Stimulated activated CD4-positive, alpha-beta T cell treated with anti-CD3 and anti-CD28 coated beads, Interleukin-1b, Interleukin-23, amount 100 ng/mL, for 24 hours (primary cell): ENCODE measurements at places on chromosomes 3 and 15.

- no peak for DNase-seq
Observed at GRCh38 chr3:112233083-112233482, 60.9 kb downstream of the SLC9C1 start.

DNA sequence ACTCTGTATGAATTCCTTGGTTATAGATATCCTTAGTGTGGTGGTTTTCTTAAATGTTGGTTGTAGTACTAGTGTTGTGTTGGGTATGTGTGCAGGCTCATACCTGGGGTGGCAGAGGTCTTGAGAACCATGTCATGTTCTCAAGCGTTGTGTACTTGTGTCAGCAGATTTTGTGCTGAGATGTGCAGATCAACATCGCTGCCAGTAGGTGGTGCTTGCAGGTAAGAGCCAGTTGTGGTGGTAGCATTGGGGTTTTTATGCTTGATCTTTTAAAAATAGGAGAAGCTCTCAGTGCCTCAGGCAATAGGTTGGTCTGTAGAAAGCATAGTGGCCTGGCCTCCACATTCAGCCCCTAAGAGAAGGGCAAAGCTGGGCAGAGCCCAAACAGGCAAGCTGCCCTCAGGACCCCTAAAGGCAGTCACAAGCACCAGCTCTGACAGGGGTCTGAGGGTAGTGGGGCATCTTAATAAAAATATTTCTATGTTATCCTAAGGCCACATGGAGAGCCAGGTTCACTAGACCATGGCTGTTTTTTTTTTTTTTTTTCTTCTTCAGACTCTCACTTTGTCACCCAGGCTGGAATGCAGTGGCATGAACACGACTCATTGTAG lies 164.0 kb downstream of the IL20RB start:
- no peak for DNase-seq

DNA sequence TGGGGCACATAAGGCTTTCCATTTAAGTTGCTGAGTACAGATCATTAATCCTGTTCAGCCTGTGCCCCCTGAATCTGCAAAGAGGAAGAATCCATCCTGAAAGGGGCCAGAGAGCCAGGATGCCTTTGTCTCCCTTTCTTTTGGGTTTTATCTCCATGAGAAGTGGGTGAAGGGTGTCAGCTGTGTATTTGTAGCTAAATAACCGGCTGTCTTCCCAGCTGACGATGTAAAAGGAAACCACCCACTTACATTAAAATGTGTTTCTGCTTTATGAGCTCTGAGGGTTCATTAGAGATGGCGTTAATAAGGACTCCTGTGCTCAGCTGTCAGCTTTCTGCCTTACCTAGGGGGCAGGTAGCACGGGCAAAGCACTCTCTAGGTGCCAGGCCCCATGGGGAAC lies 83.4 kb downstream of the SLCO3A1 start:
- DNase-seq = no peak

DNA sequence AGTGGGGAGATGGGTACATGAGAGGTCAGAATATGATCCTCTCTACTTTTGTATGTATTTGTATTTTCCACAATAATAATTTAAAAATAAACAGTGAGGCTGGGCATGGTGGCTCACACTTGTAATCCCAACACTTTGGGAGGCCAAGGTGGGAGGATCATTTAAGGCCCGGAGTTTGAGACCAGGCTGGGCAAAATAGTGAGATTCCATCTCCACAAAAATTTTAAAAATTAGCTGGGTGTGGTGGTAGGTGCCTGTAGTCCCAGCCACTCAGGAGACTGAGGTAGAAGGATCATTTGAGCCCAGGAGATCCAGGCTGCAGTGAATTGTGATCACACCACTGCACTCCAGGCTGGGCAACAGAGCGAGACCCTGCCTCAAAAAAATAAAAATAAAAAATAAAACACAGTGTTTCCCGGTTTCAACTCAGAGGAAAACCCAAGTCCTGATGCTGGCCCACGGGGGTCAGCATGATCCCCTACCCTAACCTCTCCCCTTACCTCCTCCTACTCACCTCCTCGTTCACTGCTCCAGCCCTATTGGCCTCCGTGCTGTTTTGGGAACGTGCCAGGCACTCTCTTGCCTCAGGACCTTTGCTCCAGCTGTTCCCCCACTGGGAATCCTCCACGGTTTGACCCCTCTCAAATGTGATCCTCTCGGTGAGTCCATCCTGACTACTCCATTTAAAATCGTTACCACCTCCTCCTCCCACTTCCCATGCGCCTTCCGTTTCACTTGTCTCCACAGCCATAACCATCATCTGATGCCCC lies 2.9 kb upstream of the KLHL40 start:
- DNase-seq = no peak

DNA sequence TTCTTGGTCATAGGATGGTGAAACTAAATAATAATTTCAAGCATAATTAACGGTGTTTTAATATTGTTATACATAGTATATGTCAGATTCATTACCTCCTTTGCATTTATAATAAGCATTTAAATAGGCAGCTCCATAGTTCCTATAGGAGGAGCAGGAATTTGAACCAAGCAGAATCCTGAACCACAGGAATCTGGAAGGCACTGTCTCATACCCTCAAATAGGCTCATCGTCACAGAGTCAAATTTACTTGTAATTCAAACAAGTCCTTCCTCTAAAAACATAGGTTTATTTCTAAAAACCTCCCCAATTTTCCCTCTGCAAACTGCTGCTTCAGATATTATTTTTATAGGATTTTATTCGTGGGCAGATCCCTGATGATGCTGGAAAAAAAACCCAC lies 376.3 kb upstream of the ARHGEF26 start:
- no peak for DNase-seq

GRCh38 chr3:189383630-189384029 lies 211.9 kb downstream of the TPRG1 start:
- DNase-seq = no peak

- DNase-seq = no peak
Observed at GRCh38 chr3:127226946-127227842, 34.3 kb downstream of the PRR23E start.

- DNase-seq = no peak
Observed at GRCh38 chr3:10396931-10397330, 76.0 kb upstream of the SEC13 start.

GRCh38 chr3:150296123-150296735 lies 111.9 kb upstream of the TSC22D2 start:
- no peak for DNase-seq

DNA sequence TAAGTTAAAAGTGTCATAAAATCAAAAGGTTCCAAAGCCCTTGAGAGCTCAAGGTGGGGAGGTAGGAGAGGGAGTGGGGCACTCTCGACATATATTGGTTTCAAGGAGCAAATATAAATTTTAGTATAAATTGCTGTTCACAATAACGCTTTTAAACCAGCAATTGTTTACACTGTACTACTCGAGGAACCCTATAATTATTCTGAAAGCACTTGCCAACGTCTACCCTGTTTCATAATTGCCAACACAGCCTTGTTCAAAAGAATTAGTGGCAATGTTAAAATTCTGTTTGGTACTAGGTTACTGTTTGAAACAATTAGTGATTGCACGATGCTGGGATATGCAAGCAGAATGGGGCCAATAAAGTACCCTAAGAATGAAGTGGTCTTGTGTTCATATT lies 76.3 kb upstream of the ICE2 start:
- DNase-seq = no peak

DNA sequence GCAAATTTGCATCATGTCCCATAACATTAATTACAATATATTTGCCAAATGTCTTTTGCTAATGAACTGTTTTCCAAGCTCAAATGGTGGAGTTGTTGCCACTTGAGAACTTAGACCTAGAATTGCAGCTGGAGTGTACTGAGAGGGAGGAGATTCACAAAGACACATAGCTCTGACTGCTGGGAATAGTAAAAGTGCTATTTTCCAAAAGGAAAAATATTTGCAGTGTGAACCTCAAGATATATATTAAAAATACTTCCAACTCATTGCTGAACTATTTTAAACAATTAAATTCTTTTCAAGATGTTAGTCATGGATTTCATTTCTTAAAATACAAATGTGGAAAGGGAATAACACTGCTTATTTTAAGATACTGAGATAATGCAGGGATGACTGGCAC lies 666.8 kb upstream of the ARPP21 start:
- DNase-seq = no peak

- DNase-seq = no peak
Observed at GRCh38 chr3:55244247-55244646, 242.9 kb downstream of the WNT5A start.

- no peak for DNase-seq
Observed at GRCh38 chr3:141796889-141797781, 33.9 kb downstream of the GRK7 start.

GRCh38 chr15:75170711-75171341 lies 30.9 kb upstream of the C15orf39 start:
- DNase-seq = no peak

- no peak for DNase-seq
Observed at GRCh38 chr3:184133840-184134745, 1.1 kb upstream of the EIF2B5 start.

DNA sequence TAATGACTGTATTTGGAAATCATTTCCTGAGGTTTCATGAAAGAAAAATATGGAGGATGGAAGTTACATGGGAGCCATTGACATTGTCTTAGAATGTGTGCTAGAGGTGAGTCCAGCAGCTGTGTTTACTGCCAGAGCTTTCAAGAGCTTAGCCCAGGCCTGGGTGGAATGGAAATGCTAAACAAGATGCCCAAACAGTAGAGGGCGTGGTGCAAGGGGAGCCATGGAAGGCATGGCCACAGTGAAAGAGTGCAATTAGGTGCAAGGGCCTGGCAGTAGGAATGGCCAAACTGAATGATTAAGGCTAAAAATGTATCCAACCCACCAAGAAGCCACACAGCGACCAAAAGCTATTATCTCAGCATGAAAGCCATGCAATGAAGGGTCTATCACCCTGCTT lies 257.7 kb upstream of the NR2F2 start:
- no peak for DNase-seq

- no peak for DNase-seq
Observed at GRCh38 chr3:69161587-69162307, 39.4 kb upstream of the LMOD3 start.

DNA sequence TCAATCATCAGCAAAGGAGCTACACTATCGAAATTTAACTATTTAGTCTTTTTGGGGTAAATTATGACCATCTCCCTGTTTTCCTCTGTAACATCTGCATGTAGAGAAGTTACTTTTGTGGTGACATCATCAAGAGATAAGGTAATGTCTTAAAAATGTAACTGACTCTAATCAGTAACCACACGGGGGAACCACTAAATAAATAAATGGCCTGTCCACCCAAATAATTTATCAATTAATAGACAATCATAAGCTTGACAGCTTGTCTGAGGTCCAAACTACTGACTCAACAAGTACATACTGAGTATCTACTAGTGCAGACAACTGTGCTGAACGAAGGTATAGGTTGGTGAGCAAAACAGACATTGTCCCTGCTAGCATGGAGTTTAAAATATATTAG lies 219.3 kb downstream of the SLC9A9 start:
- DNase-seq = no peak

- no peak for DNase-seq
Observed at GRCh38 chr15:57283774-57284503, 92.4 kb upstream of the CGNL1 start.

- no peak for DNase-seq
Observed at GRCh38 chr15:70219256-70219895, 121.7 kb upstream of the TLE3 start.

GRCh38 chr3:9178697-9179096 lies 70.7 kb downstream of the SRGAP3 start:
- DNase-seq = no peak

DNA sequence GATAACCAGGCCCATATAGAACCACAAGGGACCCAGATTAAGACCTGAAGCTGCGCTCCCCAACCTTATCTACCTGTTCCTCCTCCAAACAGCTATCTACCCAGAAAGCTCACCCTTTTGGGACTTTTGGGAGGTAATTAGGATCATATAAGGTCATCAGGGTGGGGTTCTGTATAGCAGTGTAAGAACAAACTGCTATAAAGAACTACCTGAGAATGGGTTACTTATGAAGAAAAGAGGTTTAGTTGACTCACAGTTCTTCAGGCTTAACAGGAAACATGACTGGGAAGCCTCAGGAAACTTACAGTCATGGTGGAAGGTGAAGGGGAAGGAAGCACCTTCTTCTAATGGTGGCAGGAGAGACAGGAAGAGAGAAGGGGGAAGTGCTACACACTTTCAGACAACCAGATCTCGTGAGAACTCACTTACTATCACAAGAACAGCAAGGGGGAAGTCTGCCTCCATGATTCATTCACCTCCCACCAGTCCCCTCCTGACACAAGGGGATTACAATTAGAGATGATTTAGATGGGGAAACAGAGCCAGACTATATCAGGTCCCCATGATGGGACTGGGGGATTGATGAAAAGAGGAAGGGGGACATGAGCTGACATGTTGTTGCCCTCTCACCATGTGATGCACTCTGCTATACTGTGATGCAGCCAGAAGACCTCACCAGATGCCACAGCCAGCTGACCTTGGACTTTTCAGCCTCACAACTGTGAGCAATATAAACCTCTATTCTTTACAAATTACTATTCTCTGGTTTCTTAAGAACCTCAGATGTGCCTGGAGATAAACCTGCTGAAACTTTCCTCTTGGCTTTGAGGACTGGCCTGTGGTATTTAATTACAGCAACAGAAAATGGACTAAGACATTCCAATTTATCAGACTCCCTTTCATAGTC lies 15.3 kb upstream of the FMN1 start:
- DNase-seq = no peak

DNA sequence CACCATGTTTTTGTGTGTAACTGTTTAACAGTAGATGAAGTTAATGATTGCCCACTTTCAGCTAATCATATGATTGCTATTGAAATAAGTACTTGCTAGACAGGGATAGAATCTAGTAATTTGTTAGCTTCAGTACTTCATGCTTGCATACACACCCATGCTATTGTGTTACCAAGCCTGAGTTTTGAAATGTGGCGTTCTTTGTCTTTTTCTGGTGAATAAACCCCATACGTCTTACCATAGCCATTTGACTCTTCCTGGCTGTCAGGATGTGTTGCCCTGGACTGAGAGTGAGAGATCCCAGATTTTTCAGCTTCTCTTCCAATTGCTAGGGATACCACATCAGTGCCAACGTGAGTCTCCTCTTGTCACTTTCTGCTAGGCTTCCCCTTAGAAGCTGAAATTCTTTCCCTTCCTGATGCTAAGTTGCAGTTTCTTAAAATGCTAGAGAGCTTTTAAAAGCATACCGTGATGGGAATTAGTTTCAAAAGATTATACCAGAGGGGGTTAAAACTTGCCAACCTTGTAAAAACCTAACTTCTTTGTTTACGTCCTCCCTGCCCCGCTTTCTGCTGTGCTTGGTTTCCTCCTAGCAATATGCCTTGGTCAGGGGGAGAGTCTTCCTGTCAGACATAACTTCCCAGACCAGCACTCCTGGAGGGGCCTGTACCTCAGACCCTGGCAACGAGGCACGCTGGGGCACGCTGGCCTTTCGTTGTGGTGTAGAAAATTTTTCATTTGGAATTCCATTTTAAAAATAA lies 62.9 kb upstream of the ULK4 start:
- DNase-seq = no peak

- DNase-seq = no peak
Observed at GRCh38 chr15:25391971-25392721, 46.7 kb downstream of the UBE3A start.

- DNase-seq = no peak
Observed at GRCh38 chr3:23653647-23654525, 151.9 kb upstream of the UBE2E1 start.
